ENCODE measurements at places on chromosomes 16 and 17.

- no peak overlapping the region for H3K27ac ChIP-seq
- peaks cover 19% of the 10 kb centered on the region for H3K4me1 ChIP-seq
- no peaks in the 10 kb centered on the region for H3K27me3 ChIP-seq
- H3K36me3 ChIP-seq, result peaks cover 65% of the 10 kb centered on the region
- DNase-seq, result no peak
Measured at GRCh38 chr16:56413381-56413780, 12.0 kb downstream of the AMFR start.

GRCh38 chr17:62802561-62803205 is 5.4 kb downstream of the MARCHF10 start:
- H3K36me3 ChIP-seq, result no peaks in the 10 kb centered on the region
- H3K27ac ChIP-seq, result no peak overlapping the region
- H3K4me1 ChIP-seq, result peaks cover 1% of the 10 kb centered on the region
- H3K4me3 ChIP-seq, result no peak overlapping the region

GRCh38 chr17:44602390-44602789 is 45.1 kb downstream of the FZD2 start:
- H3K36me3 ChIP-seq, result no peaks in the 10 kb centered on the region
- no peaks in the 10 kb centered on the region for H3K4me1 ChIP-seq
- H3K4me3 ChIP-seq, result no peak overlapping the region

DNA sequence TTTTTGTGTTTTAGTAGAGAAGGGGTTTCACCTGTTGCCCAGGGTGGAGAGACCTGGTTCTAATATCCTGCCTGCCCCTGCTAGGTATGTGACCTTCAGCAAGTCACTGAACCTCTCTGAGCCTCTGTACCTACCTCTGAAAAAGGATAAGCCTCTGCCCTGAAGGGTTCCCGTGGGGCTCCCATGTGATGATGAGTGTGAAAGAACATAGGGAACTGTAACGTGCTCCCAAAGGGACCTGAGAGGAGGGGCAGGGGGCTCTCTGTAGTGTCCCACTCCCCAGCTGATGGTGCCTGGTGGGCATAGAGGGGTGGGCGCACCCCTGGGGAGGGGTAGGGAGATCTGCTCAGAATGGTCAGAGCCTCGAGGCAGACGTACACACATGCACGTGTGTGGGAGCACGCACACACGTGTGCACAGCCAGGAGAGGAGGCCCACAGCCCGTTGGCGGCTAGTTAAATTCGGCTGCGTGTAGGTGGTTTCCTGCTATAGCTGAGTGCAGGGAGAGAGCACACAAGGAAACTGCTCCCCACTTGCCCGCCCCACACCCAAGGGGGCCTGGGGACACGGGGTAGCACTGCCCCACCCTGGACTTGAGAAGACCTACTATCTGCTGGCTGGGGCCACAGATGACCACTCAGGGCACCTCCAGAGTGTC is 6.7 kb downstream of the KCNH4 start:
- peaks cover 8% of the 10 kb centered on the region for H3K4me1 ChIP-seq
- peaks cover 9% of the 10 kb centered on the region for H3K27me3 ChIP-seq
- H3K4me3 ChIP-seq, result no peak overlapping the region
- H3K36me3 ChIP-seq, result peaks cover 4% of the 10 kb centered on the region

- H3K27ac ChIP-seq, result no peak overlapping the region
- peaks cover 16% of the 10 kb centered on the region for H3K27me3 ChIP-seq
- peaks cover 71% of the 10 kb centered on the region for H3K36me3 ChIP-seq
- H3K4me1 ChIP-seq, result peaks cover 8% of the 10 kb centered on the region
- no peak overlapping the region for H3K4me3 ChIP-seq
- no peak for DNase-seq
Measured at GRCh38 chr17:81898029-81898866, 3.8 kb upstream of the NPB start.

DNA sequence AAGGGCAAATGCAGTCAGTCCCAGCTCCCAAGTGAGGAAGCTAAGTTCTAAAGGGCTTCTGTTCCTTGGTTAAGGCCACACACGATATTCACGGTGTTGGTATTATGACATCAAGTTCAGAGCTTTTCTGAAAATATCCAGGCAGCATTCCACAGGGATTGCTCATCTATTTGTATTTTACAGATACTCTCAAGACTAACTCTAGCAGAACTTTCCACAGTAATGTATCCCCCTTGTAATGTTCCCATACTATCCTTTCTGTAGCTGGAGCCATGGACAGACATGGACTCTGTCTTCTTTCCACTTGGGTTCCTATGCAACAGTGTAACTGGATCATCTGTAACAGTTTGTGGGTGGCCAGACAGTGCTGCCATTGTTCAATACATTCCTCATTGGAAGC is 13.5 kb downstream of the SDR42E1 start:
- no peaks in the 10 kb centered on the region for H3K27me3 ChIP-seq
- no peak overlapping the region for H3K4me3 ChIP-seq
- peaks cover 51% of the 10 kb centered on the region for H3K36me3 ChIP-seq
- DNase-seq, result no peak

GRCh38 chr16:84175350-84176081 is 11.3 kb downstream of the TAF1C start:
- peaks cover 22% of the 10 kb centered on the region for H3K4me1 ChIP-seq
- no peak overlapping the region for H3K4me3 ChIP-seq
- H3K27me3 ChIP-seq, result peaks cover 5% of the 10 kb centered on the region
- H3K36me3 ChIP-seq, result peaks cover 31% of the 10 kb centered on the region
- peak; percentile 68 for DNase-seq

DNA sequence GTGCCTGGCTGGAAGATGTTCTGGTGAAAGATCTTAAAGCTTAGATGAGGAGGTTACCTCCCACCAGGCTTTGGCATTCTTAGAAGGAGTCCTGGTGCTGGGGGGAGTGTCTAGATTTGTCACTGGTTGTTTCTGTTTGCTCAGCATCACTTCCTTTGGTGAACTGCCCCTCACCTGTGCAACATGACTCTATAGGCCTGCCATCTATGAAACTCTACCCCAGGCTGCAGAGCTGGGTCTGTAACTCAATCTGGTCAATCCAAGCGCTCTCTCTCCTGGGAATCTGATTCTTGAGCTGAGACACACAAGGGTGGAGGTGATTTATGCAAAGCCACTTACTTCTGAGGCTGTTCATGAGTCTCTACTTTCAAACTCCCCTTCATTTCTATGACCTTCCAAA is 399.4 kb downstream of the NPIPA7 start:
- no peaks in the 10 kb centered on the region for H3K36me3 ChIP-seq
- no peak overlapping the region for H3K4me3 ChIP-seq
- H3K27me3 ChIP-seq, result peaks cover 36% of the 10 kb centered on the region

- peaks cover 5% of the 10 kb centered on the region for H3K27me3 ChIP-seq
- H3K4me1 ChIP-seq, result peaks cover 68% of the 10 kb centered on the region
- H3K4me3 ChIP-seq, result no peak overlapping the region
Measured at GRCh38 chr17:10117581-10118001, 80.8 kb downstream of the GAS7 start.

- no peak for DNase-seq
- H3K4me3 ChIP-seq, result no peak overlapping the region
- peaks cover 50% of the 10 kb centered on the region for H3K4me1 ChIP-seq
- H3K27ac ChIP-seq, result peak overlapping the region; percentile 48
- peaks cover 45% of the 10 kb centered on the region for H3K36me3 ChIP-seq
Measured at GRCh38 chr17:29642171-29642611, 19.5 kb upstream of the CORO6 start.

- no peaks in the 10 kb centered on the region for H3K36me3 ChIP-seq
- peaks cover 4% of the 10 kb centered on the region for H3K4me1 ChIP-seq
- H3K27ac ChIP-seq, result no peak overlapping the region
- no peak for DNase-seq
Measured at GRCh38 chr17:48952904-48953303, 8.3 kb upstream of the SNF8 start.

DNA sequence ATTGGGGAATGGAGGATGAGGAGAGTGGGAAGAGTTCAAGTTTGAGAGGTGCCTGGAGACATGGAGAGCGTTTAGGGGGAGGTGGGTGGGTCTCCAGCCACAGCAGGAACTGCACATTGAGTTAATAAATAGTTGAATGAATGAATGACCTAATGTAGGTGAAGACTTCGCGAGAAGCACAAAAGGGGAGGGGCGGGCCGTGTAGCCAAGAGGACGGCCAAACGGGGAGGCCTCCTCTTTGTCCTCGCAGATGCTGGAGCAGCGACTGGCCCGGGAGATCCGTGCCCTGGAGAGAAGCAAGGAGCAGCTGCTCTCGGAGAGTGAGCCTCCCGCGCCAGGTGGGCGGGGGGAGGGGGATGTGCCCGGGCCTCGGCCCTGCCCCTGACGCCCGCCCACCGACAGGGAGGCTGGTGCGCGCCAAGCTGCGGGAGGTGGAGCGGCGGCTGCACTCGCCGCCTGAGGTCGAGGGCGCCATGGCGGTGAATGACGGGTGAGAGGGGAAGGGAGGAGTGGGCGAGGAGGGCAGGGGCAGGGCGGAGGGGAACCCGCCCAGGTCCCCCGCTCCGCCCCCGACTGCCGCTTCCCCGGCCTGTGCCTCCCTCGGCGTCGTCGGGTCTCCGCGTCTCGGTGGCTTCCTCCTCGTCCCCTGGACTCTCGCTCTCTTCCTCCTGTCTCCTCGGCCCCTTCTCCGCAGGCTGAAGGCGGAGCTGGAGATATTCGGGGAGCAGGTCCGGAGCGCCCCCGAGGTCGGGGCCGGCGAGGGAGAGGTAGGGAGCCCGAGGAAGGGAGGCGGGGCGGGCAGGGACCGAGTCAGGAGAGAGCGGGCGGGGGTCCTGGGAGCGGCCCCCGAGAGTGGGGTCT is 12.9 kb downstream of the SYCE1L start:
- H3K27me3 ChIP-seq, result no peaks in the 10 kb centered on the region
- no peaks in the 10 kb centered on the region for H3K36me3 ChIP-seq
- peak overlapping the region; percentile 57 for H3K27ac ChIP-seq
- DNase-seq, result peak; percentile 82
- peaks cover 18% of the 10 kb centered on the region for H3K4me1 ChIP-seq
- peak overlapping the region; percentile 76 for H3K4me3 ChIP-seq

GRCh38 chr17:77203436-77203835 is 62.7 kb downstream of the SEC14L1 start:
- peaks cover 88% of the 10 kb centered on the region for H3K36me3 ChIP-seq
- no peak overlapping the region for H3K27ac ChIP-seq
- H3K27me3 ChIP-seq, result no peaks in the 10 kb centered on the region
- no peaks in the 10 kb centered on the region for H3K4me1 ChIP-seq
- DNase-seq, result no peak

GRCh38 chr16:62870554-62870953 is 834.3 kb upstream of the CDH8 start:
- no peak overlapping the region for H3K4me3 ChIP-seq
- DNase-seq, result no peak
- H3K4me1 ChIP-seq, result no peaks in the 10 kb centered on the region
- H3K27me3 ChIP-seq, result no peaks in the 10 kb centered on the region
- H3K36me3 ChIP-seq, result no peaks in the 10 kb centered on the region

DNA sequence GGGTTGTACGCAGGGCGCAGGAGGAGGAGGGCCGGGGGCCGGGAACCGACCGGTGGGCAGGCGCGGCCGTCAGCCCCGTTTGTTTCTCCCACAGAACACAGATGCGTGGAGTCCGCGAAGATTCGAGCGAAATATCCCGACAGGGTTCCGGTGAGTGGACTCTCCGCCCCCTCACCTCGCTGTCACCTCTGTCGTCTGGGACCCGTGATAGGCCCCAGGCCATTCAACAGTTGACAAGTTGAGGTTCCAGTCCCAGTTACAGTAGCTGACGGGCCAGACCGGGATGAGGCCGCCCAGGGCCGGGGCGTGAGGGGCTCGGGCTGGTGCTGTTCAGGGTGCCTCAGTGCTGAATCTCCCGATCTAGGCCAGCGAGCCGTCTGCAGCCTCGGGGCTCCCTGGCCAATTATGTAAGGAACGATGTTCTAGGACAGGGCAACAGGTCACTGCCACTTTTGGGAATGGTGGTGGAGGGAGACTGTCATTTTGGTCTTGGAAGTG is 628 bp downstream of the GABARAPL2 start:
- H3K4me1 ChIP-seq, result peaks cover 52% of the 10 kb centered on the region
- DNase-seq, result peak; percentile 48
- H3K27me3 ChIP-seq, result peaks cover 14% of the 10 kb centered on the region
- peak overlapping the region; percentile 84 for H3K27ac ChIP-seq
- H3K36me3 ChIP-seq, result peaks cover 45% of the 10 kb centered on the region

GRCh38 chr17:9256751-9257629 is 235.7 kb downstream of the NTN1 start:
- H3K4me1 ChIP-seq, result peaks cover 48% of the 10 kb centered on the region
- H3K4me3 ChIP-seq, result no peak overlapping the region
- H3K27ac ChIP-seq, result no peak overlapping the region
- no peaks in the 10 kb centered on the region for H3K27me3 ChIP-seq

DNA sequence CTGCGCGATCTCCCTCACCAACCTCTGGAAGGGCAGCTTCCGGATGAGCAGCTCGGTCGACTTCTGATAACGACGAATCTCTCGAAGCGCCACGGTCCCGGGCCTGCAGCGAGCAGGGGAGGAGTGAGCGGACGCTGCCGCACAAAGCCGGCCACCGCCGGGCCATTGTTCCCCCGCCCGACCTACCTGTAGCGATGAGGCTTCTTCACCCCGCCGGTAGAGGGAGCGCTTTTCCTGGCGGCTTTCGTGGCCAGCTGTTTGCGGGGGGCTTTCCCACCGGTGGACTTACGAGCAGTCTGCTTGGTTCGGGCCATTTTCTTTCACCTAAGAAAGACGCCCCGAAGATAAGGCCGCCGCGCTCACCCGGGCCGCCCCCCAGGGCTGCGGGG is 5.8 kb upstream of the UNK start:
- H3K27ac ChIP-seq, result peak overlapping the region; percentile 100
- H3K36me3 ChIP-seq, result peaks cover 52% of the 10 kb centered on the region
- peak overlapping the region; percentile 97 for H3K4me3 ChIP-seq
- no peak for DNase-seq
- H3K27me3 ChIP-seq, result no peaks in the 10 kb centered on the region

- H3K27me3 ChIP-seq, result no peaks in the 10 kb centered on the region
- peak overlapping the region; percentile 93 for H3K27ac ChIP-seq
- H3K4me3 ChIP-seq, result peak overlapping the region; percentile 89
- peak; percentile 58 for DNase-seq
- peaks cover 22% of the 10 kb centered on the region for H3K4me1 ChIP-seq
Measured at GRCh38 chr16:68539711-68540239, 684 bp downstream of the ZFP90 start.

DNA sequence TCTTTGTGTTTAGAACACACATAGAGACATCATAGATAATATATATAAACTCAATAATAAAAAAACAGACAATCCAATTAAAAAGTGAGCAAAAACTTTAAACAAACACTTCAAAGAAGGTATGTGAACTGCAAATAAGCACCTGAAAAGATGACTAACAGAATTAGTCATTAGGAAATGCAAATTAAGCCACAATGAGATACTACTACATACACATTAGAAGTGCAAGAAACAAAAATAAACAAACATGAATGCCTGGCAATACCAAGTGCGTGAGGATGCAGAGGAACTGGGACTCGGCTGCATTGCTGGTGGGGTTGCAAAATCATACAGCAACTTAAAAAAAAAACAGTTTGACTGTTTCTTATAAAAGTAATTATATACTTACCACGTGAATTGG is 799.0 kb downstream of the KCNJ2 start:
- H3K4me1 ChIP-seq, result no peaks in the 10 kb centered on the region
- H3K36me3 ChIP-seq, result no peaks in the 10 kb centered on the region
- no peaks in the 10 kb centered on the region for H3K27me3 ChIP-seq
- no peak overlapping the region for H3K27ac ChIP-seq
- H3K4me3 ChIP-seq, result no peak overlapping the region

- H3K4me1 ChIP-seq, result peaks cover 3% of the 10 kb centered on the region
- no peaks in the 10 kb centered on the region for H3K27me3 ChIP-seq
- DNase-seq, result no peak
- no peak overlapping the region for H3K27ac ChIP-seq
Measured at GRCh38 chr17:45197108-45197507, 24.6 kb upstream of the FMNL1 start.

GRCh38 chr17:80569924-80570323 is 25.3 kb downstream of the RPTOR start:
- H3K36me3 ChIP-seq, result peaks cover 19% of the 10 kb centered on the region
- peaks cover 16% of the 10 kb centered on the region for H3K4me1 ChIP-seq
- no peaks in the 10 kb centered on the region for H3K27me3 ChIP-seq
- no peak overlapping the region for H3K27ac ChIP-seq
- H3K4me3 ChIP-seq, result no peak overlapping the region
- DNase-seq, result no peak
